Upper lobe of left lung (tissue), 6 donors: ENCODE measurements at places on chromosomes 3 and 15.

DNA sequence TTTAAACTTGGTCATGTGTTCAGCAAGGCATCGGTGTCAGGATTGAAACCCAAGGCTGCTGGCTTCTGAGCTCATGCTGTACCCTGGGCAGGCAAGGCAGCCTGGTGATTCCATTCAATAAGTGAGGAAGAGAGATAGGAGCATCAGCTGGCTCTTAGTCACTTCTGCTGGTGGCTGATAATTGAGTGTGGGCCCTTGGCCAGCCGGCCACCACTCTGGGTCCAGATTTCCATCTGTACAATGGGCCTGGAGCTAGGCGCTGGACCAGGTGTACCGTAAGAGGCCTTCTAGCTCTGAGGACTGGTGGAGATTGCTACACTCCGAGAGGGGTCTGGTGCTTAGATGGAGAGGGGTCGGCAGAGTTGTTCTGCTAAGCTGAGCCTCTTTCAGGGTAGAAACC, 4.3 kb downstream of the CD276 start:
- peaks cover 10% of the 10 kb centered on the region for H3K4me1 ChIP-seq
- DNase-seq, result no peak
- H3K27me3 ChIP-seq, result no peaks in the 10 kb centered on the region

DNA sequence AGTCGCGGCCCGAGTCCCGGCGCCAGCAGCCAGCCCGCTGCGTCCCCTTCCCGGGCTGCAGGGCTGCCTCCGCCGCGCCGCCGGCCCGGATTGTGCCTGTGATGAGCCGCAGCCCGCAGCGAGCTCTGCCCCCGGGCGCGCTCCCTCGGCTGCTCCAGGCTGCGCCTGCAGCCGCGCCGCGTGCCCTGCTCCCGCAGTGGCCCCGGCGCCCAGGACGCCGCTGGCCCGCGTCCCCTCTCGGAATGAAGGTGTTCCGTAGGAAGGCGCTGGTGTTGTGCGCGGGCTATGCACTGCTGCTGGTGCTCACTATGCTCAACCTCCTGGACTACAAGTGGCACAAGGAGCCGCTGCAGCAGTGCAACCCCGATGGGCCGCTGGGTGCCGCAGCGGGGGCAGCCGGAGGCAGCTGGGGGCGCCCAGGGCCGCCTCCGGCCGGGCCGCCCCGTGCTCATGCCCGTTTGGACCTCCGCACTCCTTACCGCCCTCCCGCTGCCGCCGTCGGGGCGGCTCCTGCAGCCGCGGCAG, 1.2 kb downstream of the CHST2 start:
- H3K36me3 ChIP-seq, result no peaks in the 10 kb centered on the region
- peaks cover 43% of the 10 kb centered on the region for H3K4me1 ChIP-seq
- H3K27me3 ChIP-seq, result peaks cover 6% of the 10 kb centered on the region
- H3K27ac ChIP-seq, result peak overlapping the region; percentile 83
- peak overlapping the region; percentile 75 for H3K4me3 ChIP-seq

DNA sequence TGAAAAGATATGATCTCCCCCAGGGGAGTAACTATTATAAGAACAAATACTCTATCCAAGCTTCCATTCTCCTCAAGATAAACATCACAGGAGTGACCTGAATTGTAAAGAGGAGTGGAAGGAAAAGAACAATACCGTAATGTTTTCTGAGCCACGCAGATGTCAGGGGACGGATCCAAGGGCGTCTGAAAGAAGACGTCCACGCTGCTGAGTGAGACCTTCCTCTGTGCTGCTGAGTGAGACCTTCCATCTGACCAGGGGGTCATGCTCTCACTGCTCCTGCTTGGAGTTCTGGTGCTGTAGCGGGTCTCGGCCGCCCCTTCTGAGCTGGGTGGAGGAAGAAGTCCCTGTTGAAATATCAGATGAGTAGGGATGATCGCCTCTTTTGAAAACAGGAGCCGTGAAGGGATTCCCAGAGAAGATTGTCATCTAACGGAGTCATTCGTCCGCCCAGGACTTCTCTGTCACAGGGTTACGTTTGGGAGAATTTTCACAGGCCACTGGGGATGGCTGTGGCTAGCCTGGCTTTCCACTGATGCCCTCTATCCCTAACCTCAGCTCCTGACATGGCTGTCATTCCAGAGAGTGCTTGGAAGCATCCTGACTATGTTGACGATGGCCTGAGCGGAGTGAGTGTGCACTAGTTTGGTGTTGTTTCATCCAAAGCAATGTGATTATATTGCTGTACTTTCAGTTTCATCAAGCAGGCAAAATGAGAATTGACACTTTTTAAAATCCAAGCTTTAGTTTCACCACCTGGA, 184.9 kb downstream of the APBA2 start:
- DNase-seq, result no peak
- H3K27ac ChIP-seq, result no peak overlapping the region
- no peaks in the 10 kb centered on the region for H3K27me3 ChIP-seq
- no peaks in the 10 kb centered on the region for H3K4me1 ChIP-seq
- no peak overlapping the region for H3K4me3 ChIP-seq

- no peak overlapping the region for H3K27ac ChIP-seq
- no peak overlapping the region for H3K4me3 ChIP-seq
Measured at GRCh38 chr3:51501833-51502561, 2.2 kb upstream of the DCAF1 start.

DNA sequence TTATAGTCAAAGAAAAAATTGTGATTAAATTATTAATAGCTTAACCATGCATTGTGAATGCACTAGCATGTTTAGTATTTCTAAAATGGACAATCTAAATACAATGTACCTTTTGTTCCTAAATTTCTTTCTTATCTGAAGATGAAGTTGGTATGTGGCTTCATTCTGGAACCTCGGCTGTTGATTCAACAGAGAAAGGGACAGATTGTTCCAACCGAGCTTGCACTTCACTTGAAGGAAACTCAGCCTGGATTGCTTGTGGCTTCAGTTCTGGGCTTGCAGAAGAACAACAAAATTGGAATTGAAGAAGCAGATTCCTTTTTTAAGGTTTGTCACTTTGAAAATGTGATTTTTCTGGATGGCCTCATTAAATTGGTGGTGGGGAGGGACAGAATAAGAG, 32.6 kb downstream of the HPS3 start:
- H3K4me3 ChIP-seq, result no peak overlapping the region
- H3K36me3 ChIP-seq, result no peaks in the 10 kb centered on the region
- H3K27ac ChIP-seq, result no peak overlapping the region
- no peaks in the 10 kb centered on the region for H3K4me1 ChIP-seq
- no peak for DNase-seq
- no peaks in the 10 kb centered on the region for H3K27me3 ChIP-seq

GRCh38 chr3:126482503-126483255, 7.0 kb upstream of the ZXDC start:
- no peak overlapping the region for H3K4me3 ChIP-seq
